ENCODE measurements at places on chromosomes 5 and 9.

GRCh38 chr9:108953983-108954574, 19.9 kb downstream of the ABITRAM start:
- DNase-seq, result peak; percentile 32

DNA sequence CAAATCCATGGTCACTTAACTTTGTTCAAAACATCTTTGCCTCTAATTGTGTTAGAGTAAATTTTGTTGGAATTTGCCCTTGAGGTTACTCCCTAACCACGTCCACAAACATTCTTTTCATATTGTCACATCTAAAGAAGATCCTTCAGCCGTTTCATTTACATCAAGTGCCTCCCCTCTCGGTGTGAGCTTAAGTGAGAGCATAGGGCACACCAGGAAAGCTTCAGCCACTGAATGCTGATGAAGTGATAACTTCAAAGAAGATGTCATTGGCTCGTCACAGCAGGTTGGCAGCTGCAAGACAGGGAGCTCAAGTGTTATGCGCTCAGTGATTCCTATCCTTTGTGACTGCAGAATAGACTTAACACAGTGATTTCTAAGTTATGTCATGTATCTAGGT, 49.6 kb upstream of the ADAMTS19 start:
- DNase-seq, result no peak

DNA sequence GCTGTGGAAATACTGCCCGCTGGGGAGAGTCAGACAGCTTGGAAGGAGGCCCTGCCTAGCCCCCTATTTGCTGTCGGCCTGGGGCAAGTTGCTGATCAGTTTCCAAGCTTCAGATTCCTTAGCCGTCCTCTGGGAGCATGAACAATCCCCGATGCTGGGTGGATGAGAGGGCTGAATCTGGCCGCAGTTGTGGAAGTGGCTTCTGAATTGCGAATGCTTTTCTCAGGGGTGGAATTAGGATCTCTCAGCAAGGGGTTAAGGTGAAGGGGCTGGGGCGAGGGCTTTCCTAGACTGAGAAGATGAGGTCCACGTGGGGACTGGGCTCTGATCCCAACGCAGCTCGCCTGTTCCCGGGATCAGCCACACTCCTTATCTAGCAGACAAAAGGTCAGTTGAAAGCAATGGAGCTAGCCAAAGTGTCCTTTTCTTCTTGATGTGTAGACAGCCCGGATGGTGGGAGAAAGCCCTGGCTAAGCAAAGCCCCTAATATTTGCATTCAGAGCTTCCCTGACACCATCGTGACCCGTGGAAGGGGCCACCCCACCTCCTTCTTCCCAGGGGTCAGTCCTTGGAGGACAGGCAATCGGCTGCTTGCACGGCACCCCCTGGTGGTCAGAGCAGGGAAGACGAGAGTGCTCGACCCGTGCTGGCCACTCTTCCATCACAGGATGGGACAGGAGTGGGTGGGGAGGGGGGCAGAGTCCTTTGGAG, 54.9 kb downstream of the COL15A1 start:
- no peak for DNase-seq

- no peak for DNase-seq
Measured at GRCh38 chr5:150851039-150851438, 4.7 kb downstream of the IRGM start.

- DNase-seq, result no peak
Measured at GRCh38 chr5:2206293-2207108, 323.8 kb upstream of the IRX4 start.

- no peak for DNase-seq
Measured at GRCh38 chr5:59506285-59506877, 387.1 kb downstream of the PDE4D start.

GRCh38 chr9:9061627-9062026, 1262.0 kb upstream of the DMAC1 start:
- DNase-seq, result no peak

- no peak for DNase-seq
Measured at GRCh38 chr5:119439140-119439631, 13.1 kb upstream of the HSD17B4 start.

DNA sequence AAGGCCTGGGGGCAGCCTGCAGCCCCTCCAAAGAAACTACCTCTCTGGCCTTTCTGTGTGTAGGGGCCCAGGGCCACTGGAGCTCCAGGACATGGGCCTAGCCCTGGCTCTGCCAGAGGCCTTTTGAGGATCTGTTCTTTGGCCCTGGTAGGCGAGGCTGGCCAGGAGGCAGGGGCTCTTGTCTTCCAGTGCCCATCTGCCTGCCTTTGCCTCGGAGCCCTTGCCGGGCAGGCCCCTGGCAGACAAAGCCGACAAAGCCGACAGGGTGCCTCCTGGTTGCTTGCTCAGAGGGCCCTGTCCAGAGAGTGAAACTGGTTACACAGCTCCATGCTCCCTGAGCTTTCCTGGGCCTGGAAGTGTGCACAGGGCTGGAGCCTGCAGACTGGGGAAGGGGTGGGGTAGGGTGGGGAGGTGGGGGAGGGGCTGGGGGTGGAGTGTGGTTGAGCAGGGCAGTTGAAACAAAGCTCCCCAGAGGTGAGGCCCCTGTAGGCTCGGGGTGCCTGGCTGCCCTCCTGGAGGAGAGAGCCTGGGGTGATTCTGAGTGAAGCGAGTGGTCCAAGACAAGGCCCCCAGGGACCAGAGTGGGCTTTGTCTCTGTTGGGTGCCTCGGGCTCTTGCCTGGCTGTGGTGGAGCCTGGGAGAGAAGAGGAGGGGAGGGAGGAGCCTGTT, 29.3 kb downstream of the PTPA start:
- no peak for DNase-seq
